Neural progenitor cell (in vitro differentiated cells): ENCODE measurements at places on chromosomes 3 and 15. TPM values are rescaled to one million over a fixed set of nuclear protein-coding genes. Genes with fewer than 3 reads are reported as not detected.
A peak's percentile ranks its signal among the peaks of the same experiment; 100 is the strongest.

- DNase-seq = no peak
These were observed 41.7 kb downstream of the ARPP21 start for GRCh38 chr3:35680866-35681650.

ERICH6 gene
- 0.28 TPM in 1 of 2 replicates, not detected in the other for total RNA-seq

CFAP100 gene
- 0.12 TPM in 1 of 2 replicates, not detected in the other for total RNA-seq

GRCh38 chr3:96814651-96815567 lies 515 bp downstream of the EPHA6 start:
- peak; percentile 34 for DNase-seq

SAMMSON gene
- not detected in 2 replicates for total RNA-seq

NR1I2 gene
- 0.22 and 0.69 TPM in 2 replicates for total RNA-seq
